ENCODE measurements at places on chromosomes 3 and 15.

DNA sequence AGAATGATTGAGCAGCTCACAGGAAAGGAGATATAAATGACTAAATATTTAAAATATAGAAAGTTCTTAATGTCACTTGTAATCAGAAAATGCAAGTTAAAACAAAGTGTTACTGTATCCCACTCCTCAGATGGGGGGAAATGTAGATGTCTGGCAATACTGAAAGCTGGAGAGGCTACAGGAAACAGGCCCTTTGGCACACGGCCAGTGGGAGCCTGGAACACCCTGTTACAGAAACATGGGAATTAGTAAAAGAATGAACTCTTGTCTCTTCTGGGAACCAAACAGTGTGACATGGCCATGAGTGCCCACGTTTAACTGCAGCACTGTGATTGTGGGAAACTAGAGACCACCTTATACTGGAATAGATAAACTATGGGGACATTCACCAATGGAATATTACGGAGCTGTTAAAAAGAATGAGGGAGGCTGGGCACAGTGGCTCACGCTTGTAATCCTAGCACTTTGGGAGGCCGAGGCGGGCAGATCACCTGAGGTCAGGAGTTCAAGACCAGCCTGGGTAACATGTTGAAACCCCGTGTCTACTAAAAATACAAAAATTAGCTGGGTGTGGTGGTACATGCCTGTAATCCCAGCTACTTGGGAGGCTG, 50.2 kb downstream of the CDCP1 start:
- peak; percentile 57 for DNase-seq

DNA sequence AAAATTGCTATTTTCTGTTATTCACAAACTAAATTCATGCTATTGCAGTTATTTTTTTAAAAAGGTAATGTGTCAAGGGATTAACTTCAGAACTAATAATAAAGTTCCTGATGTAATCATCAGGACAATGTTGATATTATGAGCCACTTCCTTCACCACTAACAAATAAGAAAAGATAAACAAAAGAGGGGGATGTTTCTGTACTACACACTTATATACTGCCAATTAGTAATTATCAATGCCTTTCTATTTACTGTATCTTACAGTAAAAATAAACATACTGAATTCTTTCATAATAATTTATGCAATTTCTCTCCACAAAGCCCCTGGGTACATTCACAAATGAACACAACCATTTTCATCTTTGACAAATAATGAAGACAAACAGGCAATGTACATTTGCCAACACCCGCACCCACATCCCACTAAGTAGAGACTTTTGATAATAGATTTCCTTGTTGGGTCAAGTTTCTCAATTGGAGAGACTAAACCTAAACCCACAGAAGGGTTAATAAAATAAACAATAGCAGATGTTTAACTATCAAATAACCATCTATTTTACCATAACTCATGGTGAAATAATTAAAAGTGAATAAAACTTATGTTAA, 3.7 kb downstream of the CBLB start:
- peak; percentile 42 for DNase-seq

DNA sequence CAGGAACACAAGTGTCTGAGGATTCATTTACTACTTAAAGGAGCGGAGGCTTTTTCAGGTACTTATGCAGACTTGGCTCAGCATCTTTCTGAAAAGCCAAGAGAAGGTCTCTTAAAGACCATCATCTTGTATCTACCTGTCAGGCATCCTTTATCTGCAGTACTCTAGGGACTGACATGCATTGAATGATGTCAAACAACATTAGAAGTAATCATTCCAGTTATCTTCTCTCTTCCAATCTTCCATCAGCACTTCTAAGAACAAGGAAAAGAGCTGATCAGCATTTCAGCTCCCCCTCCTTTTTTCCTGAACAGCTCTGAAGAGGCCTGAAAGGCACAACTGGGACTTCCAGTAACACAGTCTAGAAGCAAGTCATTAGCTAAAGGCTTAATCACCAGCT, 214.8 kb downstream of the KCNH8 start:
- no peak for DNase-seq

GRCh38 chr3:71562938-71563337, 20.6 kb downstream of the FOXP1 start:
- DNase-seq: no peak

GRCh38 chr15:84889991-84890669, 5.7 kb downstream of the SLC28A1 start:
- no peak for DNase-seq

GRCh38 chr3:34216711-34217335, 418.4 kb downstream of the PDCD6IP start:
- no peak for DNase-seq

- no peak for DNase-seq
These were observed 29.9 kb downstream of the ATP13A5 start for GRCh38 chr3:193348686-193349085.

DNA sequence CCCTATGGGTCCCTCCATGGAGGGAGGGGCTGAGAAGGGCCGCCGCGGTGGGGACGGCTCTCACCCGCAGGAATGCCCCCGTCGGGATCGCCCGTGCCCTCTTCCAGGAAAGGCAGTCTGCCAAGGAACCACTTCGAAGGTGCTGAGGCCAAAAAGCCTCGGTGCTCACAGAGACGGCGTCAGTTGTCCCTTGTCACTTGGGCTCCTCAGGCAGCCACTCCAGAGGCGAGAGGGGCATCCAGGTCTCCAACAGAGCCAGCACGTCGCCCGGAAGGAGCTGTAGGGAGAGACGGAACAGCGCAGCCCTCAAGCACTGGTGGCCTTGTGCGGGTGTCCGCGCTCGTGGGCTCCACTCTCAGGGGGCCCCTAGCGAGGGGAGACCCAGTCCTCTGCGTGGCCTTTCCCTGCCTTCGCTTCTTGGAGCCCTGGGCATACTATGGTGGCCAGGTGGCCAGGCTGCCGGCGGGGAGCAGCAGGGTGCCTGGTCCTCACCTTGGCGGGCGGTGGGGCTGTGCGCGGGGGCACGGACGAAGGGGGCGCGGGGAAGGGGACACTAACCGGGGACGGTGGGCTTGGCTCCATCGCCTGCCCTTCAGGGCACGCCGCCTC, 994 bp downstream of the MESP1 start:
- no peak for DNase-seq

- no peak for DNase-seq
These were observed at the start of gene TRANK1 for GRCh38 chr3:36944641-36945270. TRANK1 (minus strand) TSS chr3:36945054; CDS start chr3:36944809, 245 bp downstream.

DNA sequence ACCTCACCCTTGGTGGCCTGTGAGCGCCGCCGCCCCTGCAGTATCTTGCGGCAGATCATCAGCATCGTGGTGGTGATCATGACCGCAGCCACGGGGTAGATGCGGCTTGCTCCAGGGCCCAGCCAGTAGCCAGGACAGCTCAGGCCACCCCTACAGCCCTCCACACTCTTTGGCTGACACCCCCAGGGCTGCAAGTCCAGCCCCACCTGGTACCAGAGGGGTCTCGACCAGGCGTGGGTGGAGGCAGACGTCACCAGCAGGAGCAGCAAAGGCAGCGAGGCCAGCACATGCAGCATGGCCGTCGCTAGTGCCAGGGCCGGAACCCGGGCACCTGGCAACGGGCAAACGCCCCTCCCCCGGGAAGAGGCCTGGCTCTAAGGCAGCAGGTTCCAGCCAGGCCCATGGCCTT, at the start of gene TMEM89:
Gene TMEM89, minus strand, starts transcription at position 309 of the 409 bp plus-strand sequence. Its CDS starts 13 bp downstream, at position 296.
- DNase-seq: no peak

DNA sequence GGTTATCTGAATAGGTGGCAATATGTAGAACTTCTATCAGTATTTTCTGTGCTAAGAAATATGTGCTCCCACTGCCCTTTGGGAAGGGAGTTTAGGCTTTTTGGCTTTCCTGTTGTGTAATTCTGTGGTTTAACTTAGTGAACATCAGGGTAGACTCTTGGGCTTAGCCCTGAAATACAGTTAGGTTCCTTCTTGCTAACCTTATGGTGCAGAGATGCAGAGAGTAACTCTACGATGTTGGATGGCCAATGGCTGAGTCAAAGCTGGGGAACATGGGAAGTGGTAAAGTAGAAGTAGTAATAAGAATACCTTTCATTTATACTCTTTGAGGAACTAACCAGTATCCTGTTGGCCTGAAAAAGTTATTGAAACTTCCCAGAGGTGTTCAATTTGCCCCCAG, 80.8 kb upstream of the IL12A start:
- DNase-seq: no peak

GRCh38 chr3:16633948-16634347, 28.7 kb upstream of the DAZL start:
- DNase-seq: no peak

DNA sequence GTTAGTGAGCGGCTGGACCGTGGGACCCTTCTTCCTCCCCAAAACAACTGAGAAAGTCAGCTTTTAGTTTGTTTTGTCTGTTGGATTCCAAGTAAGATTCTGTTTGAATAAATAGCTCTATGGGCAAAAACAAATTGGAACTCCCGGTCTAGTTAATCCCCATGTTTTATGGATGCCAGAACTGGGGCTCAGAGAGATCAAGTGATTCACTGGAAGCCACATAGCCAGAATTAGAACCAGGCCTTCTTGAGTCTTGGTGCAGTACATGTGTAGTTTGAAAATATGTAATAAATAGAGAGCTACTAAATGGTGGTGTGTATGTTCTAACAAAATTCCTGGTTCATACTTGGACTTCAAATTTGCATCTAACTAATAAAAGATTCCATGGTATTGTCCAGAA, 29.3 kb upstream of the POLR2M start:
- no peak for DNase-seq

DNA sequence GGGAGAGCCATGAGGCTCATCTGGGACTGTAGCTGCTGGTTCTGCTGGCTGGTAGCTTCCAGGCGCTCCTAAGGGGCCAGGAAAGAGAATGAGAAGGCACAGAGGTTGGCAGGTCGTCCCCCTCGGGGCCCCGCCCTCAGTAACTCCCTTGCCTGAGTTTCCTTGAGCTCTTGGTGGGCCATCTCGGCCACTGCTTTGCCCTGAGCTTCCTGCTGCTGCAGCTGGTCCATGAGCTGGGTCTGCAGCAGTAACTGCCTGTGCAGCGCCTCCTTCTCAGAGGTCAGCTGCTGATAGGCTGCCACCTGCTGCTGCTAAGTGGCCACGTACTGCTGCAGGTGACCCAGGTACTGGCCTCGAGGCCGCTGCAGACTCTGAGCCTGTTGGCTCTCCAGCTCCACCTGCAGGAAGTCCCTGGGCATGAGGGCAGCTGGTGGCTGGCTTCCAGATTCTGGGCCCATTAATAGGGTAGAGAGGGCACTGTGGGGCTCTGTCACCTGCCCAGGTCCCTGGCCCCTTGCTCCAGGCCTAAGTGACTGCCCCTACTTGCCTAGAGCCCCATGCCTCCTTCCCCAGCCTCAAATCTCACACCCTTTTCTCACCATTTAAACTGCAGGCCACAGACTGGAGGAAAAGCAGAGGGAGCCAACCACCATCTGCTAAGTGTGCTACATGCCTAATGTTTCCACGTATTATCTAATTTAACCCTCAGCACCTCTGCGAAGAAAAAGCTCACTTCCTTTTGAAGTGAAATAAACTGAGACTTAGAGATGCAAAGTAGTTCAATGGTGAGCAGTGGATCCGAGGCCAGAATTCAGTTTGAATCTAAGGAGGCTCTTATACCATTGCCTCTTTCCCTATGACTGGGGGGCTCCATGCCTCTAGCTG, 10.8 kb upstream of the VPS33B start:
- peak; percentile 44 for DNase-seq

GRCh38 chr15:35549567-35549966, 3.6 kb upstream of the DPH6 start:
- no peak for DNase-seq

DNA sequence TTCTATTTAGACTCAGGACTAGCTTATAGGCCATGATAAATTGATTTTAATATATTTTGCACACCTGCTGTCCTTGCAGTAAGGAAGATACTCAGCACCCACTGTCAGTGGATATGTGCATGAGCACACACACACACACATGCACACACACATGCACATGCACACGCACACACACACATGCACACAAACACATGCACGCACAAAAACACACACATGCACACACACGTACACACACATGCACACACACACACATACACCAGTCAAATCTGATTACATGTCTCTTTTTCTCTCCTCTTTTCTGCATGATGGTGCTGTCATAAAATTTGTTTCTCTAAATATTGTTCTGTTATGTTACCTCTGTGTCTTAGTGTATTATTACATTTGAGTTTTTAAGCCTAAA, 87.3 kb upstream of the OSTN start:
- no peak for DNase-seq

DNA sequence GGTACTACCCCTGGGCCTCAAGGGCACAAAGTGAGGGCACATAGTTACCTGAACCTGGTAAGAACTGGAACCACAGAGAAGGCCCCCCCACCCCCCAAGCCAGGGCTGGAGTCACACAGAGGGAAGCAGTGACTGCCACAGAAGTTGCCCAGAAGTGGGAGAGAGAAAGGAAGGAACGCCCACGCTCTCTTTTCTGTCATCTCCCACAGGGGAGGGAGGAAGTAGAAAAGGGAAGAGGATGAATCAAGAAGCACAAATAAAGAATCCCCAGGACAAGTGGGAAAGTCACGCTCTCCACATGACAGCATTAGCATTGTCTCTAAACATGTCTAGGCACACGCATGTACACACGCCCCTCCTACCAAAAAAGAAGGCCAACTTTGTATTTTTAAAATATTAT, 114.7 kb upstream of the FRMD4B start:
- DNase-seq: no peak

DNA sequence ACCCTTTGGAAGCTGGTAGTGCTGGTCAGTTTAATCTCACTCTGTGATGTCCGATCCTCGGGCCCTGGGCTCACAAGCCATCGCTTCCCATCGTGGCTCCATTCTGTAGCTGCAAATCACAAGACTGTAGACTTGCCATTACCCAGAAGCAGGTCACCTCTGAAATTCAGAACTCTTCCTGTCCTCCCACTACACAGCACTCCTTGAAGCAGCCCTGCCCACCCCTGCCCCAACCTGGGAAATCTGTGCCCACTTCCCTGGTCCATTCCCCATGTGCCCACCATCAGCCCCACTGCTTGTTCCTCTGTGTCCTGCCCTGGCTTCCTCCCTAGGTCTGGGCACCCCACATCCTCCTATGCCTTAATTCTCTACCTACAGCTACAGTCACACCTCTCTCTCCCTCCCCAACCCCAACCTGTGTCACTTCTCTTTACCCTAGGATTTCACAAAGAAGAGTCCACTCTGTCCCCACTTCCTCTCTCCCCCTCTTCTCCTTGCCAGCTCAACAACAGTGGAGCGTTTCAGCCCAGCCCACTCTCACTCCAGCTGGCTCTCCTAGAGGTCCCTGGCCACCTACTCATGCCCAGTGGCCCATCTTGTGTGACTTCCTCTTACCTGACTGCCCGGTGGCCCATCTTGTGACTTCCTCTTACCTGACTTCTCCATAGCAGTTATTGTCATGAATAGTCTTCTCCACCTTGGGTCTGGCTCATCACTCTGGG, 8.3 kb downstream of the ZNF710 start:
- DNase-seq: no peak

- no peak for DNase-seq
These were observed 50.3 kb downstream of the PSMD6 start for GRCh38 chr3:63972987-63973386.

- DNase-seq: no peak
These were observed 847.2 kb downstream of the PLOD2 start for GRCh38 chr3:145313751-145314150.

All from M059J (cell line).